ENCODE measurements at places on chromosomes 16 and 17.

DNA sequence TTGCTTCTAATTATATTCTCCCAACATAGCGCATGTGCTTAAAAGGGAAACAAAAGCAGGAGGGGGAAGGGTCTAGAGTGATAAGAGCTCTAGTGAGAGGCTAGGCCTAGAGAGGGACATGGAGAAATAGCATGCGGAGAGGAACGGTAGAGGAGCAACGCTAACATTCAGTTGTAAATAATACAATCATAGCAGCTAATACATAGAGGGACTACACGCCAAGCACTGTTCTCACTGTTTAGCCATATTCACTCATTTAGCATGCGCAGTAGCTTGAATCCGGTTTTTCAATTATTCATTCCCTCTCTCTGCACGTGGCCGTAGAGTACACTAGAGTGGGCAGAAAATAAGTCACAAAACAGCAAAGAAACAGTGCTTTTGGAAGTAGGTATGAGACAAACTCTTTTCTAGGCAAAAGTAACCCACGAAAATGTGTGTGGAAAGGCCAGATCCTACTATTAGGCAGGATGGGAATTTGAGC, 1.7 kb upstream of the ALOX12 start:
- DNase-seq, result no peak

GRCh38 chr16:89116341-89117226, 22.9 kb downstream of the ACSF3 start:
- no peak for DNase-seq

GRCh38 chr17:17505610-17506171, 9.5 kb upstream of the RASD1 start:
- no peak for DNase-seq

DNA sequence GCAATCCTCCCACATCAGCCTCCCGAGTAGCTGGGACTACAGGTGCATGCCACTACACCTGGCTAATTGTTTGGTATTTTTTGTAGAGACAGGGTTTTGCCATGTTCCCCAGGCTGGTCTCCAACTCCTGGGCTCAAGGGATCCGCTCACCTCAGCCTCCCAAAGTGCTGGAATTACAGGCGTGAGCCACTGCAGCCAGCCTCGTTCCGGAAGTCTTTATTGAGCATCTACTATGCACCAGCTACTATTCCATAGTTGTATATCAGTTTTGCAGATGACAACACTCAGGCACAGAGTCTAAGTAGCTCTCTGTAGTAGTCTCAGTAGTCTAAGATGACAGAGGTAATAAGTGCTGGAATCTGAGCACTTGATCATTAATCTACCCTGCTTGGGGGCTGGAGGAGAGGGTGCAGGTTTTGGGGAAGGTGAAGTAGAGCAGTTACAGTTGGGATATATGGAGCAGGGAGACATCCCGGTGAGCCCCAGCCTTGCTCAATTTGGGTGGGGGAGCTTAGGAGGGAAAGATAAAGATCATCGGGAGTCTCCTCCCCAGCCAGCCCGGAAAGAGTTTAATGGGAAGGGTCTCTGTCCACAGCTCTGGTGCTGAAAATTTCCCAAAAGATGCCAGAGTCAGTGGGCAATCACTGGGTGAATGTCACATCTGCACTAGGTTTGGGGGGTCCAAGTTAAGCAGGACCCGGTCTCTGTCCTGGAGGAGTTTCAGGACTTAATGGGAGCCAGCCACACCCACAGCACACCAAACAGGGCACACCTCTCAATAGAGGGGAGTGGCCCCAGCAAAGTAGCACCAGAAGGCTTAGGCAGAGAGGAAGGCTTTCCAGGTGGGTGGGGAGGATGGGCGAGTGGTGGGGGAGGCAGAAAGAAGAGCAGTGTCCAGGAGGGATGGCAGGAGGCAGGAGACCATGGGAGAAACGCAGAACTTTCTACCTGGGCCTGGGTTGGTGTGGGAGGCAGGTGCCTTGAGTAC, 1.7 kb downstream of the OTOP3 start:
- DNase-seq, result no peak

GRCh38 chr17:2560658-2561057, 32.8 kb upstream of the PAFAH1B1 start:
- DNase-seq, result no peak

DNA sequence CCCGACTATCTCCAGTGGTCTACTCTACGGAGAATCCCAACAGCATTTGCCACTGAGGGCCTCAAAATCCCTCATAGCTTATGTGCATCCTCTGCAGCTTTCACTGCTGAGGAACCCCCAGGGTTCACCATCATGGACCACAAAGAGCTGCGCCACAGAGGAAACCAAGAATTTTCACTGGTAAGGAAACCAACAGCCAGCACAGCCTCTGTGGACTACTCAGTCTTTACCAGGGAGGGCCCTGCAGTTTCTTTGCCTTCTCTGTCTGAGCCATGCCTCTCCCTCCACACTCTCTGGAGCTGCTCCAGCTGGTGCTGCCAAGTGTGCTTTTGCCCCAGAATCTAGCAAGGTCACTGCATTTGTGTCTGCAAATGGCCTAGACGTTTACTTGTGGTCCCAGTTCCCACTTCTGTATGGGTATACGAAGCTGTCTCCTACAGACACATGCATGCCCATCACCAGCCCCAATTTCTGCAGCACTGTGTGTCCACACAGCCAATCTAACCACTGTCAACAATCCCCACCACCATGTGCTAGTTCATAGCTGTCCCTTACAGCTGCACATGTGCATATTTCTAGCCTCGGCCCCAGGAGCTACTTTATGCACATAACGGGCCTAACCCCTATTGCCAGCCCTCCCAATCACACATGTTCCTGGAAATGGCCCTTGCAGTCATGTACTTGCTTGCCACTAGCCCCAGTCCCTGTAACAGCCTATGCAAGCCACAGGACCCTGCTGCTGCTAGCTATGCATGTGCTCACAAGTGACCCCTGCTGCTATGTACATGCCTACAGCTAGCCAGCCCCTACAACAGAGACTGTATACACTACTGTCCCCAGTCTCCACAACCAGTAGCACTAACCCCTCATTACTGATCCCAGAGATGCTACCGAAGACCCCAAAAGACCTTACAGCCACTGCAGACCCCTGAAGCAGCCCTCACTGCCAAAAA, 1437.4 kb downstream of the CDH11 start:
- no peak for DNase-seq

DNA sequence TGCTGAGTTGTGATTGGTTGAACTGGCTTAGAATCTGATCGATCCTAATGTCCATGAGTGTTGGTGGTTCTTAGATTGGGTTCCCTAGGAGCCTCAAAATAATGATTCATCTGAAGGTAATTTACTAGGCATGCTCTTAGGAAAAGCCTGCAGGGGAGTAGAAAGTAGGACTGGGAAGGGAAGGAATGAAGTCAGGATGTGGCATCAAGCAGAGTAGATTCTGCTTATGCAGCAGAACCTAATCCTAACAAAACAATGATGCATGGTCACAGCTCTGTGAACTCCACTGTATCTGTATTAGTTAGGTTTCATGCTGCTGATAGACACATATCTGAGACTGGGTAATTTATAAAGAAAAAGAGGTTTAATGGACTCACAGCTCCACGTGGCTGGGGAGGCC, 132.5 kb downstream of the HS3ST2 start:
- no peak for DNase-seq

GRCh38 chr16:15765880-15766279, 90.9 kb downstream of the MYH11 start:
- peak; percentile 14 for DNase-seq

- DNase-seq, result peak; percentile 77
These were observed 702.6 kb upstream of the CDH8 start for GRCh38 chr16:62738666-62739460.

DNA sequence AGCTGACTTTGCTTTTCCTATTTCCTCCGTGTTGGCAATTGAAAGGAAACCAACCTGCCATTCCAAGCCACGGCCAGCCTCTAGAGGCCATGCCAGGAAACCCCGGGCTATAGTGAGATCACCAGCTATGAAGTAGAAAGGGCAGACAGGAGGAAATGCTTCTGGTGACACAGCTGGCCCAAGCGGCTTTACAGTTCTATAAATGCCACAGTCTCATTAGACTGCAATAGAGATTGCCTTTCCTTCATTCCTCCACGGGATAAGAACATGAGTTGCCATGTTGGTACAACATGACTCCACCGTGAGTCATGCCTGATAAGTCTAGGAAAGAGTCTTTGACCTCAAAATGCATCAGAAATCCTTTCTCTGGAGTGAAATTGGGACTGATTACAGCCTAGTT, 384.9 kb downstream of the GRIN2A start:
- DNase-seq, result no peak

GRCh38 chr16:19808061-19808641, 76.5 kb downstream of the GPRC5B start:
- peak; percentile 38 for DNase-seq

GRCh38 chr17:66379996-66380395, 77.6 kb downstream of the PRKCA start:
- no peak for DNase-seq

DNA sequence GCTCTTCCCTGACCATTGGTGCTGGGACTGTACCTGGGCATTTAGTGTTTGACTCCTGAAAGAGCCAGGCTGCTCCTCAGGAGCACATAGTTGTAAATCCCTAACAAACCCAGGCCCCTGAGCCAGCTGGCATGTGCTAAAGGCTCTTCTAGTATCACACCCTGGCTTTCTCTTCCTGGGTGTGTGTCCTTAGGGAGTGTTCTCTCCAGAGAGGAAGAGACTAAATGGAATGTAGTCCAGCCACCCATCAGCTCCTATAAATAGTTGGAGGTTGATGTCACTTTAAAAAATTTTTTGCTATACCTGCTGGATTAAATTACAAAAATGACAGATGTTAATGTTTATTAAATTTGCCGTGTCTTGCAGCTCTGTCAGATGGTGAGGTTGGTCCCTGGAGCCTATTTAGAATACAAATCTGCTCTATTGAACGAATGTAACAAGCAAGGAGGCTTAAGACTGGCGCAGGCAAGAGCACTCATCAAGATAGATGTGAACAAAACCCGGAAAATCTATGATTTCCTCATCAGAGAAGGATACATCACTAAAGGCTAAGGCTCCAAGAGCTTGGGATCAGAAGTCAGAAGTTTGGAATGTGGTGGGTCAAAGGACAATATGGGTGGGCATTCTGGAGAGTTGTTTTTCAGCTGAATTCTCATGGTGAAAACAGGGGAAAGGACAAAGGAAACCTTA, 13.1 kb upstream of the DUSP14 start:
- DNase-seq, result no peak

- no peak for DNase-seq
These were observed 393.1 kb downstream of the CNTNAP4 start for GRCh38 chr16:76670125-76670857.

GRCh38 chr17:40174514-40174913, 2.8 kb upstream of the RAPGEFL1 start:
- DNase-seq, result no peak

DNA sequence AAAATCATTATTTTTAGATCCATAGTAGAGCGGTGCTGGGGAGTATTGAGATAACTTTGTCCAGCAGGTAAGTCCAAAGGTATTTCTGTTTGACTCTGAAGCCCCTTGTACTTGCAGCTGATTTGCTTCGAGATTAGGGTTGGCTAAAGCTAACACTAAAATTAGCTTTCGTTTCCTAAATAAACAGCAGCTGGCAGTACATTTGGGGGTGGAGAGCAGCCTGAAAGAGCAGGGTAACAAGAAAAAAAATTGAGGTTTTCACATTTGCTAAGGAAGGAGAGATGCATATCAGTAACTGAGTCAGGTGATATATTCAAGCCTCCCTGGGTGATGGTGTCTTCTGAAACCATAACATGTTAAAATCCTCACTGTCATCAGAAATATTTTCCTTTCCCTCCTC, 37.4 kb upstream of the TMC5 start:
- no peak for DNase-seq

GRCh38 chr16:27444470-27444869, 42.5 kb downstream of the IL21R start:
- no peak for DNase-seq

GRCh38 chr17:67469208-67469980, 92.3 kb downstream of the PITPNC1 start:
- DNase-seq, result no peak

GRCh38 chr16:27199736-27200135, 3.6 kb upstream of the KDM8 start:
- no peak for DNase-seq

- no peak for DNase-seq
These were observed 25.6 kb upstream of the USP7 start for GRCh38 chr16:8989099-8989878.

All from globus pallidus (tissue), 1 donor.